ENCODE measurements at places on chromosomes 16 and 17.

DNA sequence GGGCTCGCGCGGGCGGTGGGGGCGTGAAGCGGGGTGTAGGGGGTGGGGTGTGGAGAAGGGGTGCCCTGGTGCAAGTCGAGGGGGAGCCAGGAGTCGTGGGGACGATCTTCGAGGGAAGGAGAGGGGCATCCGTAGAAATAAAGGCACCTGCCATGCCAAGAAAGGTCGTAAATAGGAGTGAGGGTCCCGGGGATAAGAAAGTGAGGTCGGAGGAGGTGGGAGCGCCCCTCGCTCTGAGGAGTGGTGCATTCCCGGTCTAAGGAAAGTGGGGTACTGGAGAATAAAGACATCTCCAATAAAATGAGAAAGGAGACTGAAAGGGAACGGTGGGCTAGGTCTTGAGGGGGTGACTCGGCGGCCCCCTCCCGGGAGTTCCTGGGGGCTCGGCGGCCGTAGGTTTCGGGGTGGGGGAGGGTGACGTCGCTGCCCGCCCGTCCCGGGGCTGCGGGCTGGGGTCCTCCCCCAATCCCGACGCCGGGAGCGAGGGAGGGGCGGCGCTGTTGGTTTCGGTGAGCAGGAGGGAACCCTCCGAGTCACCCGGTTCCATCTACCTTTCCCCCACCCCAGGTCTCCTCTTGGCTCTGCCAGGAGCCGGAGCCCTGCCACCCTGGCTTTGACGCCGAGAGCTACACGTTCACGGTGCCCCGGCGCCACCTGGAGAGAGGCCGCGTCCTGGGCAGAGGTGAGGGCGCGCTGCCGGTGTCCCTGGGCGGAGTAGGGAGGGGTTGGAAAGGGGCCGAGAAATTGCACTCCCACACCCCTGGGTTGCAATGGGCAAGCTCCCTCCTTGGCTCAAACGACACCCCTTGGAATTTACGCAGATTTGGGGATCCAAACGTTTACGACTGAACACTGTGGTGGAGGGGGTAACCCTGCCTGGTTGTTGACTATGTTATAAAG lies 888 bp downstream of the CDH1 start:
- DNase-seq, result no peak

- DNase-seq, result peak; percentile 48
Observed at GRCh38 chr16:69105501-69106361, at the start of gene HAS3. Gene HAS3 (plus strand): TSS chr16:69105653. CDS start chr16:69109396, 3,743 bp downstream.

DNA sequence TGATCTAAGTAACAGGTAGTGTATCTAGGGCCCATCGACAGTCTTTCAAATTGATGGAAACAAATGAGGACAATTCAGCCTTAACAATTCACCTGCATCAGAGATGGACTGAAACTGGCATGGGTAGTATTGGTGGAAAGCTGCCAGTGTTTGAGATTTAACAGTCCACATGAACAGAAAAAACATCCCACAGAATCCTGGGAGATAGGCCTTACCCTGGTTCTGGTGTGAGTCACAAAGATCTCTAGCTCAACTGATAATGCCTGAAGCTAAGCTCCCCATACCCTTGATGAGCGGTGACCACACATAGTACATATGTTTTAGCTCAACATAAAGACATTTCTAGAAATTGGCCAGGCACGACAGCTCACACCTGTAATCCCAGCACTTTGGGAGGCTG lies 21.9 kb downstream of the CRK start:
- DNase-seq, result peak; percentile 57

DNA sequence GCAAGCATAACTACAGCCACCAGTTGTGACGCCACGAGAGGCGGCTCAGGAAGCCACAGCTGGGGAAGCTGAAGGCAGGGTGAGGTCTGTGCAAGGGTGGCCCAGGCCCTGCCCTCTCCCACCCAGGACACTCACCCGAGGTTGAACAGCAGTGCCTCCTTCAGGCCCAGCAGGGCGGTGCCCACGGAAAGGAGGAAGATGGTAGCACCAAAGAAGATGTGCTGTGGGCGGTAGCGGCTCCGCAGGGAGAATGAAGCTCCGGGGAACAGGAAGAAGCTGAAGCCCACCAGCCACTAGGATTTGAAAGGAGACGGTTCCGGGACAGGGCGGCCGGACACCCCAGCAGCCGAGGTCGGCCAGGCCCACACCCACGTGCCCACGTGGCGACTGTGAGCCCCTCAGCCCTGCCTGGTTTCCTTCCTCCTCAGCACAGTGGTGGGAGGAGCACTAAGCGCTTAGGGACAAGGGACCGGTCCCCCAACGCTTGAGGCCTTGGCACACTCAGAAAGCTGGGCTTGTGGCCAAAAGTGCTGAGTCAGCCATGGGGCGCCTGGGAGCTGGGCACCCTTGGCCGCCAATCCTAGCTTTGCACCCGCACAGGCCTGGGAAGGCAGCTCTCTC lies 11.0 kb downstream of the CYB561 start:
- peak; percentile 25 for DNase-seq

DNA sequence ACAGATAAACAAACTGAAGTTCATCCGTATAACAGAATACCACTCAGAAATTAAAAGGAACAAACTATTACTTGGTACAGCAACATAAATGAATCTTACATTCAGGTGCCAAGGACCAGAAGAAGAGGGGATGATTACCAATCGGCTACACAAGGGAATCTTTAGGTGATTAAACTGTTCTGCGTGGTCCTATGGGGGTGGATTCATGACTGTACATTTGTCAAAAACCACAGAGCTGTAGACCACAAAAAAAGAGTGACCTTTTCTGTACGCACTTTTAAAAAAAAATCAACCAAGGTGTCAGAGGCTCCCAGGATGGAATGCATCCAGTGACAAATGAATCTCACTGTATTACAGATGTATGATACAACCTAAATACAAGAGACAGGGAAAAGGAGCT lies 110.8 kb downstream of the CDYL2 start:
- peak; percentile 1 for DNase-seq

- DNase-seq, result no peak
Observed at GRCh38 chr16:47694543-47694942, 233.4 kb downstream of the PHKB start.

- DNase-seq, result no peak
Observed at GRCh38 chr17:66400698-66401097, 98.3 kb downstream of the PRKCA start.

- no peak for DNase-seq
Observed at GRCh38 chr16:80541306-80541694, 507 bp downstream of the DYNLRB2 start.

DNA sequence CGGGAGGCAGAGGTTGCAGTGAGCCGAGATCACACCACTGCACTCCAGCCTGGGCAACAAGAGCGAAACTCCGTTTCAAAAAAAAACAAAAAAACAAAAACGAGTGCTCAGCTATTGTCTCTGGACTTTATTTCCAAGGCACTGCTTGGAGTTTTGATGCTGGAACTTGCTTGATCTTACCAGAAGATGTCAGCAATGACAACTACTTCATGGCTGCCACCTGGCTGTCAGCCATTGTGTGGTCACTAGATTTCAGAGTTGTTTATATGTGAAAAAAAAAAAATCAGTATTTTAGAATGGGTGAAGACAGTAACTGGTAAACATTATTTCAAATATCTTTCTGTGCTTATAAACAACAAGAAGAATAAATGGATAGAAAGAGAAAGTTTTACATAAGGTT lies 26.3 kb upstream of the OR4D1 start:
- DNase-seq, result peak; percentile 22

- DNase-seq, result peak; percentile 98
Observed at GRCh38 chr16:70715055-70715858, 29.4 kb upstream of the MTSS2 start.

GRCh38 chr16:79599837-79600637 lies 500 bp downstream of the MAF start:
- DNase-seq, result no peak

- DNase-seq, result no peak
Observed at GRCh38 chr17:63966646-63967264, 6.0 kb downstream of the SCN4A start.

- DNase-seq, result peak; percentile 3
Observed at GRCh38 chr16:10465821-10466220, 80.0 kb downstream of the ATF7IP2 start.

DNA sequence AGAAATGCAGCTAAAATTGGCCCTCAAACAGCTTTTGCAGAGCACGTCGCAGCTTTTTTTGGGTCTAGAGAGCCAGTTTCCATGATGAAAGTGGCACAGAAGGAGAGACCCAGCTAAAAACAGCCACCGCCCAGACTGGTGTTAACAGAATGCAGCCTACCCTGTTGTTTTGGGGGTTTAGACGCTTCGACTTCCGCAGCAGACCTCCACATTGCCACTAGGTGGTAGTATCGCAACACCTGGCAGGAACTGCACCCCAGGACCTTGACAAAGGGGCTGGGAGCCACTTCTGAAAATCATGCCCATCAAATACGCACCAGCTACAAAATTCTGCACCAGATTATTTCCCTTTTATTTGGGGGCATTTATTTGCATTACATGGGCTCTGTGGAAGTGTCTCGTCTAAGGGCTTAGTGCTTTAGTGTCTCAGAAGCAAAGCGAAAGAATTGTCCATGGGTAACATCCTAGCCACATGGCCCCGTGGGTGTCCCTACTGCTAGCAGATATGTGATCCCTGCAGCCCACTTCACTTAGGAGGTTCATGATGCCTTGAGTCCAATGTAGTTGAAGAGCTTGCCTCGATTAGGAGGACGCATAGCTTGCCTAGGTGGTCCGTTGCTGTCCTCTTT lies 167.1 kb downstream of the HAPSTR1 start:
- peak; percentile 1 for DNase-seq

DNA sequence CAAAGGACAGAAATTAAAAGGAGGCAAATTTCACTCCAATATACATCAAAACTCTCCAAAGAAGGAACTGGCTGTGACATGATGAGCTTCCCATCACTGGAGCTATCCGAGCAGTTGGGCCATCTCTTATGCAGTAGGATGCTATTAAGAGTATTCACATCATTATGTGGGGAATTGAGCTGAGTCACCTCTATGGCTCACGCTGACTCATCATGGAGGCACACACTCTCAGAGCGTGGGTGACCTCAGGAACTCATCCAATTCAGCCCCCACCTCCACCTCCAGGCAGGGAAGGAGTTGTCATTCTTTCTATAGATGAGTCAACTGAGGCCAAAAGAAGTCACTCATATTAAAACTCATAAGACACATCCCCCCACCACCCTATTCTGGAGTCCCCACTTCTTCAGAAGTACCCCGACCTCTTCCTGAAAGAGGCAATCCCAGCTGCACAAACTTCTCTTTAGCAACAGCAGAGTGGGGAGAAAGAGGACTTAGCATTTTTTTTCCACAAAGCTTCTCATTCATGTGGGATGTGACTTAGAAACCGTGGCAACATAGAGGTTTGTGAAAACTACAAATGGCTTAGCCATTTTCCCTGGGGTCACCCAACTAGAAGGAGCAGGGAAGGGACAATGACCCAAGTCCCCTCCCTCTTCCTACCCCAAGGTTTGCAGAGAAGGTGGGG lies 32.5 kb downstream of the ABCC12 start:
- peak; percentile 100 for DNase-seq

DNA sequence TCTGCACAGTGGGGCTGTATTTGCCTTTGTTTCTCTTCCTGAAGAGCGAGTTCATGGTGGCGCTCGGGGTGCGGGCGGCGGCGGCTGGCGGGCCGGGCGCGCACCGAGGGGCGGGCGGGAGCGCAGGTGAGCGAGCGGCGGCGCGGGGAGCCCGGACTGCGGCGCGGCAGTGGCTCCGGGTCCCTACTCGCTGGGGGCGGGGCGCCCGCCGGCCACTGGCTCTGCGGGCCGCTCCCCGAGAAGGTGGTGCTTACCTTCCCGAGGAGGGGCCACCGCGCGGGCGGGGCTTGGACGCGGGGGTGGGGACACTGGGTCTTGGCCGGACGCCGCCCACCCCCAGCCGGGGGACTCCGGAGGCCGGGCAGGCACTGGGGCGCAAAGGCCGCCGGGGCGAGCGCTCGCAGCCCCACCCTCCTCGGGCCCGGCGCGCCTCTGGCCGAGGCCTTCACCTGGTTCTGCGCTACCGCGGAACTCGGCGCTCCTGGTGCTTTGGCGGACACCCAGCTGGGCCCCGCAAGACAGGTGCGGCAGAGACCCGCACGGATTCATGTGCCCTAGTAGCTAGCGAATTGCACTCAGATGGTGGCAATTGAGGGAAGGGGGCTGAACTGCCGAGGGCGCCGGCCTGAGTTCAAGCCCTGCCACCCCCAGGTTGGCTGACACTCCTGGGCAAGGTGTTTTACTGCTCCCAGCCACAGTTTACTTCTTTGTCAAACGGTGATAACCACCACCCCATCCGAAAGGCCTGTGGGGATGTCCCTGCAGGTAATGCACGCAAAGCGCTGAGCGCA lies at the start of gene PPL:
Gene PPL (minus strand): TSS at position 158 of the 791 bp plus-strand sequence. CDS start 103 bp downstream, at position 55.
- no peak for DNase-seq

GRCh38 chr17:33623841-33624240 lies 330.7 kb upstream of the ASIC2 start:
- no peak for DNase-seq

DNA sequence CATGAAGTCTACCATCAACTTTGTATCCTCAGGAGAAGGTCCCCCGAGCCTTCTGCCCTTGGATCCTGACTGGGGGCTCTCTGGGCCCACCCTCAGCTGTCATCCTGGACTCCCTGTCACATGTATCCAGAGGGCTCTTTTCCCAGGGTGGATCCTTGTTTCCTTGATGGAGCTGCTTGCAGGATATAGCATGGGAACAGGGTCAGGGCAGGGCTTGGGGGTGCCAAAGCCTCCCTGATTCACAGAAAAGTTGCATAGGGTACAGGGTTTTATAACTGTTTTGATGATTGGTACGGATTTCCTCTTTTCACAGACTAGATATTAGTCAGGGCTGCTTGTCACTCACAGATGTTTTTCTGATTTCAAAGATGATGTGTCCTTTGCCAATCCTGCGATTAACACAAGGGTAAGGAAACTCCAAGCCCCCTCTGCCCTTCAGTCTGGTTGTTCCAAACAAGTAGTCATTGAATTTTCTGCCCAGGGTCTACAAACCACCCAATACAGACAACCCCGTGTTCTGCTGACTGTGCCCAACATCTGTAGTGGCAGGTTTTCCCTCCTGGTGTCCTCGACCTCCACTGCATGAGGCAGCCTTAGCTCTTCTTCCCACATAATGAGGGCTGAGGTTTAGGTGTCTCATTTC lies 20.6 kb upstream of the SLC35G3 start:
- no peak for DNase-seq

DNA sequence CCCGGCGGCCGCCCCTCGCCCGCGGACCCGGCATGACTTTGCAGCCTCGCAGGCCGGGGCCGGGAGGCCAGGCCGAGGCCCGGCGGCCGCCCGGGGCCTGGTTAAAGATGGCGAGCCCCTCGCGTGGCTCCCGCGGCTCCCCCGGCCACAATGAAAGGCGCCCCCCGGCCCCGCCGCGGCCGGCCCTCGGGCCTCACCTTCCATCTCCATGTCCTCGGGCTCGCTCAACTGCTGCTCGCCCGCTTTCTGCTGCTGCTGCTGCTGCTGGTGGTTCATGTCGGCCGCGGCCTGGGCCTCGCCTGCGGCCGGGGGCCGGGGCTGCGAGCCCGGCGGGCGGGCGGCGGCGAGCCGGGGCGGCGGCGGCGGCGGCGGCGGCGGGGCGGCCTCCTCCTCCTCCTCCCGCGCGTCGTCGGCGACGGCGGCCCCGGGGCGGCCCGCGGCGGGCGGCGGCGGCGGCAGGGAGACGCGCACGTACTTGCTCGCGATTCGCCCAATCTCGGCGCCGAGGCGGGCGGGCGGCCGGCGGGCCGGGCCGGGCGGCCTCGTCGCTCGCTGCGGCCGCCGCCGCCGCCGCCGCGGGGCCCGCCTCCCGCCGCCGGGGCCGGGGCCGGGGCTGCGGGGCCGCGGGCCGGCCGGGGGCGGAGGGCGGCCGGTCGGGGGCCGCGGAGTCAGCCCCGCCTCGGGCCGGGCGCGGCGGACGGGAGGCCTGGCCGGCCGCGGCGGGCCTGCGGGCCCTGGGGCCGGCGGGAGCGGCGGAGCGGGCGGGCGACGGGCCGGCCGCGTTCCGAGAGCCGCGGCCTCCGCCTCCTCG lies 491 bp downstream of the USP7 start:
- DNase-seq, result no peak

All from IMR-90 (cell line).